ENCODE measurements at places on chromosomes 5 and 9.

DNA sequence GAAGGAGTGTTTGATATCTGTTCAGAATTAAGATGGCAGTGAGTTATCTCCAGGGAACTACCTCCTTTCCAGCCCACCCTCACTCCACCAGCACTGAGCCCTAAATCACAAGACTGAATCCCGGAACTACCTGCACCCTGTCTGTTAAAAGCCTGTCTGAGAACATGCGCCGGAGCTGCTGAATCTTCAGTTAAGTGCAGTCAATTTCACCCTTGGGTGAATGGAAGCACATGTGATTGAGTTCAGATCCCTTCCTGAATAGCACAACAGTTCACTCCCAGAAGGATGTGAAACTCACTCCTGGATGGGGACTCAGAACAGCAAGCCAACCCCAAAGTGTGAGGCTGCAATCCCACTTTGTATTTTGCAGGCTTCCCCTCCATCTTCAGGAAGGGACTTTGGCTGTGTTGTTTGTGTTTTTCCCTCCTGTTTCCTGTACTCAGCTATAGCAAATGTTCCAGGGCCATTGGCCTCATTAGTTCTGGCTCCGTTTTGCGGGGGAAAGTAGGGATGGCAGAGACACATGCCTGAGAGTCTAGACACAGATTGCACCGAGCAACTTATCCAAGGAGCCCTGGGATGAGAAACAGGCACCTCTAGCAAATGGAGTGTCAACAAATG, 43.4 kb downstream of the DPYSL3 start:
- DNase-seq: no peak

- no peak for DNase-seq
These were observed 30.4 kb downstream of the TNFSF8 start for GRCh38 chr9:114899995-114900394.

GRCh38 chr5:65846101-65846500, 80.3 kb upstream of the ERBIN start:
- no peak for DNase-seq

DNA sequence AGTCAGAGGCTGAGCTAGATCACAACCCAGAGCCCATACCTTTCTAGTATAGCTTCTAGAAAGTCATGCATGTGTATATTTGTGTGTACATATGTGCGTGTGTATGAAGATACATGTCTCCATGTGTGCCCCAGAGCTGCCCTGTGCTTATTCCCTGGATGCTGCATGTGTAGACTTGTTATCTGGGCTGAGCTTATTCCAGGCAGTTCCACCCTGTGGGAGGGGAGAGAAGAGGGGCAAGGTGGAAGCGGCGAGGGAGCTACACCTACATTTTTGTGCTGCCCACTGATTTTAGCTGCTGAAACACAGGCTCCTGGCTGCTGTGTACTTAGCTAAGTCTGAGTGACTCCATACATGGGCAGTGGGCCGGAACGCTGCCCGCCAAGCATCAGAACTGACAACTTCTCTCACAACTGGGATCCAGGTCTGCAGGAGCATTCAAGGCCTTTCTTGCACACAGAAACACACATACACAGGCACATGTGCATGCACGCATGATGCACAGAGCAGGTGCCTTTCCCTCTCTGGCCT, 38.0 kb upstream of the XPA start:
- DNase-seq: no peak
